ENCODE measurements at places on chromosomes 6 and 20.

DNA sequence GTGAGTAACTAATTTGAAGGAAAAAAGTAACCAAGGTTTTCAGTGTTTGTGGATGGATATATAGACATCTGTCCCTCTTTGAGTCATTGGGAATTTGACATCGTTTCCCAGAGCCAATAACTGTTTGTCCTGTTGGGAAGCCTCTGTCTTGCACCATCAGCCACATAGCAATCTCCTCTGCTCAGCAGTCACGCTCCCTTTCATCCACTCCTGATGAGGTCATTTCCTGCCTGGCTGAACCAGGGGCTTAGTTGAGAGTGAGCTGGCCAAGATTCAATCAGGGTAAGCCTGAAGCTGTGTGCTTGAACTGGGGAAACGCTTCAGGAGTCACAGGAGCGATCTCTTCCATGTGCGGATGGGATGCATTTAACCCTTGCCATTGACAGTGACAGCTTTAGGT is 121.5 kb upstream of the FOXQ1 start:
- peak; percentile 97 for DNase-seq

GRCh38 chr6:91299544-91300491 is 712.9 kb upstream of the MAP3K7 start:
- no peak for DNase-seq

- DNase-seq, result no peak
Measured at GRCh38 chr6:138897031-138897430, 91.0 kb downstream of the REPS1 start.

GRCh38 chr6:75281653-75282052 is 2.9 kb downstream of the TMEM30A start:
- DNase-seq, result no peak

DNA sequence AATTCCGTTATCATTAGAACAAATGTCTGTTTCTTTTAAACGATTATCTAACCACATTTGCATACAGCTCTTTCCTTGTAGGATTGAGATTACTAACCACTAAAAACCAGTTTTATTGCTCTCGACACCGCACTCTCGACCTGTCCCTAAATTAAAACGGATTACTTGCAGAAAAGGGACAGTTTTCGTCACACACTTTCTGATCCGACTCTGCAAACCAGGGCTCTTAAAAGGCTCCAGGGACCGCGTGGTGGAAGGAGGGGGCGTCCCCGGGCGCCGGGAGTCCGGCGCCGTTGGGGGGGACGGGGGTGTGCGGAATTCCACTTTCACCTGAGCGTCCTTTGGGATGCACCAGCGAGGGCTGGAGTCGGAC is 731 bp downstream of the MAK start:
- no peak for DNase-seq

DNA sequence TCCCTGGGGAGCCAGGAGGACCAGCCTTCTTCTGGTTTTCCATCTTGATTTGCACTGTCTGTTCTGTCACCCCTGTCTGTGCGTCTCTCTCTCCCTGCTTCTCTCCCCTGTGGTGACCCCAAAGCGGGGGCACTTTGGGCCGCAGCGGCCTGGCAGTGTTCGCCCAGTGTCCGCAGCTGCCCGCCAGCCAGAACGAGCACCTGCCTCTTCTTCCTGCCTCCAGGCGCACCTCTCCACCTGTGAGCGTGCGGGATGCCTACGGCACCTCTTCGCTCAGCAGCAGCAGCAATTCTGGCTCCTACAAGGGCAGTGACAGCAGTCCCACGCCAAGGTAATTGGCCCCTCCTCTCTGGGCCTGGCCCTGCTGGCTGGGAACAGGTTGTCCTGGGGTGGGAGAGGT is 30.8 kb downstream of the SNPH start:
- DNase-seq, result no peak

DNA sequence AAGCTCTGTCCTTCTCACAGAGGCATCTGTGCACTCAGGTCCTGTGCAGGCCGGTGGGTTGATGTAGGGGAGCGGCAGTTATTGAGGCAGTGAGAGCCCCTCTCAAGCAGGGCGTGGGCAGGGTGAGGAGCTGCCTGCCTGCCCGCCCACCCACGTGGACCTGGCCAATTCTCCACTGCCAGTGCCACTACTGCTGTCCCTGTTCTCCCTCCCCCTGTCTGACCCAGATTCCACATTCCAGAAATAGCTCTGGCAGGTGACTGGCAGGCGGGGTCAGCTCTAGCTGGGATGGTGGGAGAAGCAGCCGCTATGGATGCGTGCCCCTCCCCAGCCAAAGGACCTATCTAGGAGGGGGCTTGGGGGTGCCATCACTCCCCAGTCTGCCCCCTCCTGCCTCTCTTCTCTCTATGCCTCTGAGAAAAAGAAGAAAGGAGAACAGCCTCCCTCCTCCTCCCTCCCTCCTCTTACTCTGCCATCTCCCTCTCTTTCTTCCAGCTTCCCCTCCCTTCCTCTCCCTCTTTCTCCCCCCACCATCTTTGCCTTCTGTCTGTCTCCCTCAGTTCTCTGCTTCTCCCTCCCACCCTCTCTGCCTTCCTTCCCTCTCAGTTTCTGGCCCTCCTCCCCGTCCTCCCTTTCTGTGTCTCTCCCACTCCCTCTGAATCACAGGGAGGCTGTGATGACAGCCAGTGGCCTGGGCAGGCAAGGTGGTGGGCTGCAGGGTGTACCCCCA is 86.5 kb upstream of the MYL9 start:
- no peak for DNase-seq
